ENCODE measurements at places on chromosomes 6 and 20.

DNA sequence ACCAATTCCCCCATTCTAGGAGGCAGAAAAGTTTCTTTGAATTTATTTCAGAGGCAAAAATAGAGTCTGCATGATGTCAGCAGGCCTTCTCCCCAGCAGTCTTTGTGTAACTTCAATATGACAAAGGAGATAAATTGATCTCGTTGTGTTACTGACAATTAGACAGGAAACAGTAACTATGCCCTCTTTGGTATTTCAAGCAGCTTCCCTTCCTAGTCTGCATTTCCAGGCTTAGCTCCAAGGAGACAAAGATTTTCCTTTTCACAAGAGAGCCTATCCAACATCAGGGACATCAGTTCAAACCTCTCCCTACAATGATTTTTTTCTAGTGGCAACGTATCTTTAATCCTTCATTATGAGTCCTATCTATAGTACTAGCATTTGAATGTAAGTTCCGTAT, 245.9 kb upstream of the HSF2 start:
- DNase-seq: no peak

- DNase-seq: no peak
Observed at GRCh38 chr20:37288091-37288490, 1.4 kb upstream of the MANBAL start.

DNA sequence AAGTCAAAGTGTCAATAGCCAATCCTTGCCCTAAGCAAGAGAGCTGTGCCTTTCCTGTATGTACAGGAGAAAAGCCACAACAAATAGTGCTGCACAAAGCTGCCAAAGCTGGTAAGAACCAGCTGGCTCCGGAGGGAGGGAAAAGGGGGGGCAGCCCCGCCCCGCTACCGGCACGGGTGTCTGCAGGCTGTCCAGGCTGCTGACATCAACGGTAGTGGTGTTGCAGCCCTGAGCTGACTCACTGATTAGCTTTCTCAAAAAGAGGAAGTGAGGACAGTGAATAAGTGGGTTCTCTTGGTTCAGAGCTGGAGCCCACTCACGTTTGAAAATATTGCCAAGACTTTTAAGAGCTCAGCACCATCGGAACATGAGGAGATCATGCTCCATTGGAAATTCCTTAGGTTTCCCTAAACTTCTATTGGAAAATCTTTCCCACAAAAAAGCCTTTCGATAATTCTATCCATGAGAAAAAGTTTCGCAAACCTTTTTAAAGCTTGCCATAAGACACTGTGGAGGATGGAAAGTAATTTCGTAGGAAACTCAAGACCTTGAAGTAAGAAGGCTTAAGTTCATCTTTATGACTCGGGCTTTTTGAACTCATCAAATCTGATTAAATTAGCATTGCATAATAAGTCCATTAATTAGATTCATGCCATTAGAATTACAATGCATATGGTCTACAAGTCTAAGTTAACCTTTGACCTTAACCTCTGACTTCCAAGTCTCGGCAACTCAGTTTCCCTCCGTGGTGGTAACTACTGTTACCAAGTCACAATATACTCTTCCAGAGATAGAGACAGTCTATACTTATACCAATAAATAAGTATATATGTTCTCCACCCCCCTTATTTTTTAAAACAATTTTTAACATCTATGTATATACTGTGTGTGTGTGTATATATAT, 67.0 kb downstream of the TNFRSF21 start:
- DNase-seq: peak; percentile 88

- DNase-seq: no peak
Observed at GRCh38 chr20:59101961-59102360, 59.4 kb upstream of the PRELID3B start.

DNA sequence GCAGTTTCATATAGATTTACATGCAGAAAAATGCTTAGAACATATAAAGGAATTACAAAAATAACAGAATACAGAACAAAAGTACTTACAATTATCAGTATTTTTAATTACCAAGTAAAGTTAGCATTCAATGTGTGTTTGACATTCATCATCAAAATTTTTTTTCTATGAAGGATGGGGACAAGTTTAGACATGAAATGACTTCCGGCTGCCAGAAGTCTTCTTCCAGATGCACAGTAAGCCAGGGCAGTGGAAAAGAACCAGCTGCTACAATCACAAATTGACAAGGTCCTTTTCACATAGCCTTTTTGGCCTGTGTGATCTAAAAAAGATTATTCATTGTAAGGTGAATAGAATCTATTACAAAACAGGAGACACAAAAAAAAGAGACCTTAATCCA, 73.8 kb downstream of the HUS1B start:
- DNase-seq: no peak
